ENCODE measurements at places on chromosomes 5 and 9.

GRCh38 chr5:53191548-53192165 lies 82.1 kb upstream of the MOCS2 start:
- DNase-seq: no peak

GRCh38 chr5:157484768-157485167 lies 24.8 kb downstream of the NIPAL4 start:
- no peak for DNase-seq

DNA sequence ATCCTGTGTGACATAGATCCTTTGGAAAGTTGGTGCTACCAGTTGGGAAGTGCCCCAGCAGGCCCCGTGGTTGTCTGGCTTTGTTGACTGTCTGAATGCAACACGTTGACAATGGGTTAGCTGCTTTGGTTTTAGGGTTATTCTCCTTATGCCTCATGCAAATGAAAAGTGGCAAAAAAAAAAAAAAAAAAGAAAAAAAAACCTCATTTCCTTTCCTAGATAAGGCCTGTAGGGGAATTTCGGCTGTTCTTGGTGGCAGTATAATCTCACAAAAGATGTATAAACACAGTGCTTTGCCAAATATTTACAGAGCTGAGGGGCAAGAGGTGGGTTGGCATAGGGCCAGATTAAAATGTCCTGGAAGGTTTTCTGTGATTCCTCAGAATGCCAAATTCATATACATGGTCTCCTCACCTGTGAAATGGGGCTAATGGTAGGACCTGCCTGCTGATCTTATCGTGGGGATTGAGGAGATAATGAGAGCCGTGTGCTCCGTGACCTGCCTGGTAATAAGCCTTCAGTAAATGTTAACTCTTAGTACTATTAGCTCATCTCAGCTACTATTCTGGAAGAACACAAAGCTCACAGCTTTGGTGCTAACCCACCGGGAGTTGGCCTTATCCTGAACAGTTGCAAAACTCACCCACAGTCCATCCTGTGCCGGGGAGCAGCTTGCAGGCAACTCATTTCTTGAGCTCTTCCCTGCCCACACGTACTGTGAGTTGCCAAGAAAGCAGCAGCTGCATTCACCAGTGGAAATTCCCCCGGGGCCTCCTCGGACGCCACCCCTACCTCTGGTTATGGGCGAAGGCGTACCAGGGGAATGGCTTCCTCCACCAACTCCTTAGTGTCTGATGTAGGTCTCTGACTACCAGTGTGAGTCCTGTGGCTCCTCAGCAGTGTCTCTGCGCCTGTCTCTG lies 220.3 kb downstream of the NR3C1 start:
- peak; percentile 84 for DNase-seq

DNA sequence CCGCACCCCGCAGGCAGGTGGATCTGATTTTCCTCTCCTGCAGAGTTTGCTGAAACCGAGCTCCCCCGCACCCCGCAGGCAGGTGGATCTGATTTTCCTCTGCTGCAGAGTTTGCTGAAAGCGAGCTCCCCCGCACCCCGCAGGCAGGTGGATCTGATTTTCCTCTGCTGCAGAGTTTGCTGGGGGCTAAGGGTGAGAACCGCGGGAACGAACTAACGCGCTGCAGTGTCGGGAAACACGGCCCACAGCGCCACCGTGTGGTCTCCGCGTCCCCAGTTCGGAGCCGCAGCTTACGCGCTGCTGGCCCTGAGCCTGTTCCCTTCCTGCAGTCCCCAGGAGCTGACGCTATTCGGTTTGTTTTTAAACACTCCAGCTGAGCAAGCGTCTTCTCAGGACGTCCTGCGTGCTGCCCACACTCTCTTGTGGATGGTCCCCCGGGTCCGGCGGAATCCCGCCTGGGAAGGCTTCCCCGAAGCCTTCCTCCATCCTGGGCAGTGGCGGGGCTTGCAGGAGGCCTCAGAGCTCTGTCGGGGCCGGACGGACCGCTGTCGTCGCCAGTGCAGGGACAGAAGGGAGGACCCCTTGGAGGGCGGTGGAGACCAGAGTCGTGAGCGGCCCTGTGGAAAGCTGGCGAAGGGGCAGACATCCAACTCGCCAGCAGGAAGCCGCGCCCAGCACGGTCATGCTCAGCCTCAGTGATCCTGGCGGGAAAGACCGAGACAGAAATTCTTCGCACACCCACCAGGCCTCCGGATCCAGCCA lies 121.2 kb upstream of the LPCAT1 start:
- DNase-seq: peak; percentile 88

DNA sequence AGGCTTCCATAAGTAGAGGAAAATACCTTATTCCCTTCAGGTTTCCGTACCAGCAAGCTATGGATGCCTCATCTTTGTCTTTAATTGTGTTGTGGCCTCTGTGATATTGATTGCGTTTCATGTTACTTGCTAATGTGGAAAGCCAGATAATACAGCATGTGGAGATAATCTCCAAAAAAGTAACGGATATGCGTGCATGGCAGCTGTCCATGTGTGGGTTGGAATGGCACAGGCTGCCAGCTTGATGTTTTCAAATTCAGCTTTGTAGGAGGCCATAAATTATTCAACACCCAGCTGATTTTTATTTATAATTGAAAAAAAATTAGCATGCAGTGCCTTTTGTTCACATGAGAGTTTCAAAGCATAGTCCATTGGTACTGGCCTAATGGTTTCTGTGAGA lies 144.9 kb downstream of the GIN1 start:
- DNase-seq: no peak
